Activated T-helper 1 cell treated with anti-CD3 and anti-CD28 coated beads, Interleukin-2, amount 50 U/mL, for 16 hours (primary cell): ENCODE measurements at places on chromosomes 2 and 18.

DNA sequence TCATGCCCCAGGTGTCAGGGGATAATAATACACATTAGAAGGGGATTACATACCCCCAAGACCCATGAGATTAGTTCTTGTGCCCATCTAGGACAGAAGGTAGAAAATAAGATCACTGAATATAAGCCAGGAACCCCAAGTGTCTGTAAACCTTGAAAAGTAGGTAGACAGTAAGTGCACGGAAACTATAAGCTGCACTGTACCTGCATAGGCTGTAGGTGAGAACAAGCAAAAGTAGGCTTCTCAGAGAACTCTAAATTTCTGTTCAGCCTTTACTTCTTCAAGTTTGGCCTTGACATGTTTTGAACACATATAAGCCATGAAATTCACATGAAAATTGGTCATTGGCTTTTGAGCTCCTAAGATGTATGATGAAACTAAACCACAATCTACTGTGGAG lies 113.0 kb upstream of the FSIP2 start:
- DNase-seq = no peak

GRCh38 chr2:75174981-75175380 lies 24.3 kb downstream of the TACR1 start:
- no peak for DNase-seq

DNA sequence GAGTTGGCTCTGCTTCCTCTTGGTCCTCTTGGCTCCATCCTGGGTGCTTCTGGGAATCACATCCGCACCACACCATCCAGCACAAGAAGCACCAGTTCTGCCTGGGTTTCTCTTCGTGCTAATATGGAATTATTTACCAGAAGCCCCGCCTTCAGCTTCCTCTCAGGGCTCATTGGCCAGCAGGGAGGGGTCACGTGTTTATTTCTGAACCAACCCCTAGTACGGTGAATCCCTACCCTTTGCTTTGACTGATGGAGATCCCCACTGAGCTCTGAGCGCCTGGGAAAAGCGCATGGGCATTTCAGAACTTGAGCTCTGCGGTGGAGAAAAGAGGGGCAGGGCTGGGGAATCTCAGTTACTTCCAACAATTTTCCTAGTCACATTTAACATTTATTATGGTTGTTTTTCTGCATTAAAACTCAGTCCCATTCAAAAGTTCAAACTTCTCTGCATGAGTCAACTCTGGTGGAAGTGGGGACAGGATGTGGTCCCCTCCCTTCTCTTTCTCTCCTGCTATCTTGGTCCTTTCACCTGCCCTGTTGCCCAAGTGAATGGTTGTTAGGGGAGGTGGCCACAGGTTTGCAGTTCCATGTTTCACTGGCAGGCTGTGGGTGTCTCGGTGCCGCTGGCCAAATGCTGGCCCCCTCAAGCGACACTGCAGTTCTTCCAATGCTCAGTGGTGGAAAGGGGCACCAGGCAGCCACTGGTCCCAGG lies 76.4 kb upstream of the TTC39C start:
- DNase-seq = no peak

GRCh38 chr2:176096986-176097819 lies 2.4 kb upstream of the HOXD12 start:
- DNase-seq = peak; percentile 17

GRCh38 chr2:142112757-142113221 lies 18.0 kb downstream of the LRP1B start:
- no peak for DNase-seq

DNA sequence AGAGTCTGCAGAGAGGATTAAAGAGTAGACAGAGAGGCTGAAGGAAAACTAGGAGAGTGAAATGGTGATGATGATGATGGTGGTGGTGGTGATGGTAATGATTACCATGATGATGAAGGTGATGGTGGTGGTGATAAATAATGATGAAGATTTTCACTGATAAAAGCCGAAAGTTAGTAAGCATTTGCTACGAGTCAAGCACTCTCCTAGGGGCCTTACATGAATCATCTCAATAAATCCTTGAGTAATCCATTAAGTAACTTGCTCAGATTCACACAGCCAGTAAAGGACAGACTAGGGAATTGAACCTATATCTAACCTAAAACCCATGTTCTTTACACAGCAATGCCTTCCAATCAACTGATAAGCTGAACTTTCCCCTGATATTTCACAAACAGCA lies 106.7 kb upstream of the PGAP1 start:
- DNase-seq = no peak

DNA sequence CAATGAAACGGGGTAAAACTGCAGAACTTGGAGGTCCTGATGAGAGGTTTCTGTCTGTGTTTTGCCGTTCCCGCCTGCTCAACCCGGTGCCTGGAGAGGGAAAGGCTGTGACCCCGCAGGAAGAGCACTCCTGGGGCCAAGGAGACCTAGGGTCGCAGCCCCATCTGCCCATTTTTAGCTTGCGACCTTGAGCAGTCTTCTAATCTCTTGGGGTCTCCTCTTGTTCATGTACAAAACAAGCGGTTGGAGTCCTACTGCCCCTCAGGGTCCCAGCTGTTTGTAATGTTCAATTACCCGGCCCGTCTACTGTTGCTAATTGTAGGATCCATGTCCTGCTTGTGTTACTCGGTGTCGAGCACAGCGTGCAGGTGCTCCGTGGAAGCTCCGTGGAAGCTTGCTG lies 104.5 kb downstream of the PTGR3 start:
- DNase-seq = no peak

DNA sequence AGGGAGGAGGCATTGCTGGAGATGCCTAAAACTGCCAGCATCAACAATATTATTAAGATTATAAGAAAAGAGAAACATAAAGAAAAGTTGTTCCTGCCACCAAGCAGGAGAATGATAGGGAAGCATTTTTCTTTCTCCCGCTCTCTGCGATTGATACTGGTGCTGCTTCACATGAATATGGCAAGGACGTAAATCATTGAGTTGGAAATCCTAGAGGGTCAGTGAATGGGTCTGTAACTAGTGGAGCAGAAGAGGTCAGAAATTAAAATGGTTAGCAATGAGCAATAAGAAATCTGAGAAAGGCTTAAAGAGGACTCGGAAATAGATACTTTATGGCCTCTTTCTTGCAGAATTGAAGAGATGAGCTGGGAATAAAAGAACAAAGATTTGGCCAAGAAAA lies 631.7 kb downstream of the BCL11A start:
- no peak for DNase-seq

DNA sequence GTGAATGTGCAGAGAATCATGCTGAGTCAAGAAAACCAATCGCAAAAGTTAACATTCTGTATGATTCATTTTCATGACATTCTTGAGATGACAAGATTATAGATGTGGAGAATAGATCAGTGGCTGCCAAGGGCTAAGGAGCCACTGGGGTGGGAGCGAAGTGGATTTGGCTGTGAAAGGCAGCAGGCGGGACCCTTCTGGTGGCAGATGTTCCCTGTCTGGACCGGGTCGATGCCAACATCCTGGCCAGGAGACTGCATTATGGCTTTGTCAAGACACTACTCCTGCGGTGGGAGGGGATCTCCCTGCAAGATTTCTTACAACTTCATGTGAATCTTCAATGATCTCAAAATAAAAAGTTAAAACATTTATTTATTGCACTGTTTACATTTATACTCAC lies 427.9 kb downstream of the GALR1 start:
- no peak for DNase-seq

GRCh38 chr2:127400897-127401756 lies 13.4 kb upstream of the MAP3K2 start:
- DNase-seq = no peak

GRCh38 chr18:49152885-49153284 lies 202.1 kb upstream of the SMAD7 start:
- DNase-seq = no peak

GRCh38 chr18:56221195-56222065 lies 417.0 kb downstream of the TXNL1 start:
- DNase-seq = no peak

DNA sequence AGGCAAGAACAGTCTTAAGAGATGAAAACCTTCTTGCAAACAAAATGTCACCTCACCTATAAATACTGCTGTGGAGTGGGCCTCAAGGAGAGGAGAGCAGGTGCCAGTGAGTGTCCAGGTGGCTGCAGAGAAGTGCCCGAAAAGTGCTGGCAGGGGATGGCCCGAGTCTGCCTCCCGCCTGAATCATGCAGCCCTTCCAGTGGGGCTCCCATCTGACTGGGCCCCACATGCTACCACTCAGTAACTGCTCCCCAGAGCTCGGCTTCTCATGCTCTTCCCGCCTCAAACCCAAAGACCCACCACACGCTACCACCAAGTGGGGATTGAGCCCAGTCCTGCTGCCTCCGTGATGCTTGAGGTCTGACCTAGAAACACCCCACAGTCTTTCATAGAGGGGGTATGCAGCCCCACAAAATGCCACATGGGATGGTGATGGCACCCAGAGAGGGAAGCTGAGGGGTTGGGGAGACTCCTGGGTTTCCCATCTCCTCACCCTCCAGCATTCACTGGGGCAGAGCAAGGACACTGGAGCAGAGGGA lies 7.4 kb downstream of the HS6ST1 start:
- DNase-seq = no peak

- DNase-seq = no peak
These were observed 492.0 kb downstream of the TNS1 start for GRCh38 chr2:217510771-217511291.
